ENCODE measurements at places on chromosomes 4 and X.
A peak's percentile ranks its signal among the peaks of the same experiment; 100 is the strongest.

- no peak for DNase-seq
Observed at GRCh38 chrX:154059729-154060245, 37.7 kb downstream of the MECP2 start.

DNA sequence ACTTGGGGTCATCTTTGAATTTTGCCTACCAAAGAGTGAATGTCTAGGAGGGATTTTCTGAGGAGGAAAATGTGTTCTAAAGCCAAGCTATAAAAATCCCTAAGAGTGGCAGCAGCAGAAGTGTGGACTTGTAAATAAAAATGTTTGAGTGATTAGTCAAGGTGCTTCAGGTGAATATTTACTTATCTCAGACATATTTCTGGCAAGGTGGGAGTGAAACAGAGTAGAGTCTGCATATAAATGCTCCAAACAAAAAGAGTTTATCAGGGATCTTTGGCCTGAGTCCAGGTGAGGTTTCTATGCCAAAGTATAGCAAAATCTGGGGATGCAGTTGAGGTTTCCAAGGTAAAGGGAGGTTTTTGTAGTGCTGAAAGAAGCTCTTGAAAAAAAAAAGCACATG, 19.7 kb downstream of the CYSLTR1 start:
- DNase-seq, result no peak

DNA sequence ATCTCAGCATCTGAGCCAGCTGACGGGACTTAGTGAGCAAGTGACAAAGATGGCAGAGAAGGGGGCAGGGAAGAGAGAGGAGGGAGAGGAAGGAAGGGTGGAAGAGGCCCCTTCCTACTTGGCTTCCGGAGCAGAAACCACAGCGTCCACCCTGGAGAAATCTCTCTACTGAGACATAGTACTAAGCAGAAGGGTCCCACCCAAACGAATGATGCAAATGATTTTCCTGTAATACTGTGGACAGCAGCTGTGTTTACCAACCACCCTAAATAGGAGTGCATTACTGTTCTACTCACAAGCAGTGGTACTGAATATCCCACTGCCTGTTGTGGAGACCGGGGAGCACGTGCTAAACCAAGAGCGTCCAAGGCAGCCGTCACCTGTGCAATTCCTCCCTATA, 29.4 kb downstream of the DTHD1 start:
- DNase-seq, result no peak

DNA sequence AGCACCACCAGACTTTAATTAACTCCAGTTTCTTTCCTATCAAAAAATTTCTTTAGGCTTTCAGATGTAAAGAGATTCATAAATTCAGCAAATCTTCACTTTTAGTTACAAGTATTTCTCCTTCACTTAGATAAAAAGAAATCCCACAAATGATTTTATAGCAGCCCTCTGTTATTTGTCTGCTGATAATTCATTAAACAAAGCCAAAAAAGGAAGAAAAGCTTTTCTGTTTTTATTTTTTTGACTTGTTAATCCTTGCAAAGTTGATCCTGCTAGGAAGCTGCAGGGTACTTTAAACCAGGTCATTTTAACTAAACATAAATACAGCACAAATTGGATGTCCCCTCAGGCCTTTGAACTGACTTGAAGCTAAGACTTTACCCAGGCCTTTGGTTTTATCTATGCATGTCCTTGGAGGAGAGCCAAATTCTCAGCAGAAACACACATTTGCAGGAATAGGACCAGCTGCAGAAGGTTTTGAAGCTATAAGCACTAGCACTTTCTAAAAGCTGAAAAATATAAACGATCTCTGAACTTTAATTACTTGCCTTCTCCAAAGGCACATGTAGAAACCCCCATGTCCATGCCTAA, 57.5 kb downstream of the PCDH18 start:
- no peak for DNase-seq

DNA sequence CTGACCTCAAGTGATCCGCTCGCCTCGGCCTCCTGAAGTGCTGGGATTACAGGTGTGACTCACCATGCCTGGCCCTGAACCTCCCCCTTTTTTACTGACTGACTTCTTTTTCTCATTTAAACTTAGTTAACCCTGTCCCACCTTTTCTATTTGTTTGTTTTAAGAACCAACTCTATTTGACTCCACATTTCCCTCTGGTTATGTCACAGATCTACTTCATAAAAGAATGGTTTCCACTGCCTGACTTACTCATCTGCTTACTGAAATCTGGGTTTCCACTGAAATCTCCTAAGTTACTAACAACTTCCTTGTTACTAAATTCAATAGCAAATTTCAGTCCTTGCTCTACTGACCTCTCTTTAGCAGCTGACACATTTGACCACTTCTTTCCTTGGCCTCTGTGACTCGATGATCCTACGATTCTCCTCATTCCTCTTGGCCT, 28.0 kb upstream of the NSUN7 start:
- no peak for DNase-seq

GRCh38 chr4:172736046-172736445, 432.6 kb upstream of the GALNT7 start:
- DNase-seq, result no peak

- DNase-seq, result peak; percentile 21
Observed at GRCh38 chrX:107826238-107827029, 768 bp downstream of the MID2 start.

DNA sequence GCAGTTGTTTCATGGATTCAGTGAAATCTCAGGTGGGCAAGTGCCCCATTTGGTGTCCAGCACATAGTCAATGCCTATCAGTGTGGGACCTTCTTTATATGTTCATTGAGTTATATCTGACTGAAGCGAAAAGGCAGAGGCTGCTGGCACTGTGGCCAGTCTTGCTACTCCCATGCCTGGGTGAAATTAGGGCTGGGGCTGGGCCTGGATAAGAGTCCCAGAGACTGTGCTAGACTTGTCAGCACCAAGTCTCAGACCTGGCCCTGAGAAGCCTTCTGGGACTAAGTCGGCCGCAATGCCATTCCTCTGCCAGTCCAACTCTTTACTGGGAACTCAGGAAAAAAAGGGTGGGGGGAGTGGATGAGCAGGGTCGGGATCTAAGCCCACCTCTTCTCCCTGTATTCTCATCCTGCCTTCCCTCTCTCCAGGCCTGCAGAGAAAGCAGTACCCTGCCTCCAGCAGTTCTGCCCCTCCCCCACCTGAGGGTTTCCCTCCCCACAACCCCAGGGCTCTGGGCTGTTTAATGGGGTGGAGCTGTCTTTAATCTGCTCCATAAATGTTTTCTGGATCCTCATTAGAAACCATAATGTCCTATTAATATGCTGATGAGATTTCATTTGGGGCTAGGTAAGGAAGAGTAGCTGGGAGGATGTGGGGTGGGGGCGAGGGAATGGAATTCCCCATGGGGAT, 153.5 kb upstream of the PJA1 start:
- no peak for DNase-seq

DNA sequence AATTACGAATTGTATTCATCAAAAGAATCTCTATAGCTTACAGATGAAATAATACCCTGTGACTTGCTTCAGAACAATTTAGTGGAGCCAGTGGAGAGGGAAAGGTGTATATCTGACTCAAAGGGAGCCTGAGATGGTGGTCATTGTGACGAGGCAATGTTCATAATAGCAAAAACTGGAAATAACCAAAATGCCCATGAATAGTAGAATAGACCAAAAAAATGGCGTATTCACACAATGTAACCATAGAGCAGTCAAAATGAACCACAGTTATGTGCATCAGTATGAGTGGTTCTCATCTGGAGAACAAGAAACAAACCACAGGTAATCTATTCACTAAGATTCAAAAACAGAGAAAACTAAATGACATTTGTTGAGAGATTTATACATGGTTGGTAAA, 125.3 kb upstream of the CLNK start:
- no peak for DNase-seq

- DNase-seq, result no peak
Observed at GRCh38 chr4:96044971-96045370, 205.1 kb downstream of the PDHA2 start.

DNA sequence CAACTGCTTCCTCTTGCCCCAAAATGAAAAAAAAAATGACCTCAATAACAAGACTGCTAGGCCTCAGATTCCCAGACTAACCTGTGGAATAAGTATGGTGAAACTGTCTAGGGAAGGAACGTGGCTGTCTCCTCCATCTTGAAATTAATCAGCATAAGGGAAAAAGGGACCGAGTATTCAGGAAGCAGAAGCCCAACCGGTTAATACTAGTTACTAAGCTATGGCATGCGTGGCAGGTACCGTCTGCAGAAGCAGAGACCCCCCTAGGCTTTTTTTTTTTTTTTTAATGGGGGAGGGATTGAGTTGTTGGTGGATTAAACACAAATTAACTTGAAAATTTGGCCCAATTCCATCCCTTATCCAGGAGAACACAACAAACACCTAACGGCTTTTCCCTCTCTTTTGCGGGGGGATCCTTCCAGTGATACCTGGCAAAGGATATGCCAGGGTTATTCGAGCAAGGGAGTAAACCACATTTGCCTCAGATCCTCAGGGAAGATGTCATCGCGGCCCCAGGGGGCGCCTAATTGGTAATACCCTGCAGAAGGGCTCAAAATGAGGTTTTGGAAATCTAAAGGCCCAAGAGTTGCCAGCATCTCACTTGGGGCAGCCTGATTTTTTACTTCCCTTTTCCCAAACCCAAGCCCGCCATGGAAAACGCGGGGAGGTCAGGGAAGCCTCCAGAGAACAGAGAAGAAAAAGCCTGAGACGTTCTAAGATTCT, 893 bp downstream of the RLIM start:
- no peak for DNase-seq

DNA sequence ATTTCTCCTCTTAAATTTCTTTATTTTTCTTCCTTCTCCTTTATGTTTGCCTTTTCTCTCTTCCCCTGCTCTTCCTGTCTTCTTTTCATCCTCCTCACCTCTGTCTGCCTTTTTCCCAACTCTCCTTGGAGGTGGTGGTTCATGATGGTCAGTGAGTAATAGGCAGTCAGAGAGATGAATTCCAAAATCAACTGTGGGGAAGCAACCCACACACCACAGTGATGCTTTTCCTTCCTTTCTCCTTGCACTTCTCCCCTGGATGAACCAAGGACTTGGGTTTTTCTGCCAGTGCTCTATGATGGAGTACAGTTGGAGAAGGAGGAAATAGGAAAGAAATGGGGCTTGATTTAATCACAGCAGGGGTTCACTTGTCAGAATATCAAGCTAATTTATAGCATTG, 153.8 kb downstream of the DCK start:
- no peak for DNase-seq

GRCh38 chrX:40099055-40099958, 1.5 kb upstream of the BCOR start:
- no peak for DNase-seq

DNA sequence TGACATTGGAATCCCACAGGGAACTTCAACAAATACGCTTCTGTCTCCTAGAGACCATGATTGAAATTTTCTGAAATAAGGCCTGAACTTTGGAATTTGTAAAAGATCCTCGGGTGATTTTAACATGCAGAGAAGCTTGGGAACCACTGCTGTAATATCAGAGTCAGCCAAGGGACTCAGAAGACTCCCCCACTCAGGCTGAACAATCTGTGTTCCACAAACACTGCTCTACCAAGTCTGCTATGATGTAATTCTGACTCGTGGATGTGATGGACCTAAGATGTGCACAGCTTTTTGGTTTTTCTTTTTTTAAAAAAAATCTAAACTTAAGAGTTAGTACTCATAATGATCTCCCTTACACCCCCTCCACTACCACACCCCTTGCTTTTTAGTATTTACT, 26.0 kb downstream of the LRP2BP start:
- no peak for DNase-seq

DNA sequence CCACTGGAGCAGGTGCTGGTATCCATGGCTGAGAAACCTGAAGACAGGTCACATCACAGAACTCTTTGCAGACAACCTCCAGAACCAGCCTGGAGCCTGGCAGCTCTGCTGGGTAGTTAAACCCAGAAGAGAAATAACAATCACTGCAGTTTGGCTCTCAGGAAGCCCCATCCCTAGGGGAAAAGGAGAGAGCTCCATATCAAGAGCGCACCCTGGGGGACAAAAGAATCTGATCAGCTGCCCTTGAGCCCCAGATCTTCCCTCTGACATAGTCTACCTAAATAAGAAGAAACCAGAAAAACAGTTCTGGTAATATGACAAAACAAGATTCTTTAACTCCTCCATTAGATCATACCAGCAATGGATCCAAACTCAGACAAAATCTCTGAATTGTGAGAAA, 823.2 kb upstream of the FRG1 start:
- no peak for DNase-seq

- DNase-seq, result no peak
Observed at GRCh38 chr4:16157609-16158503, 68.4 kb downstream of the TAPT1 start.

DNA sequence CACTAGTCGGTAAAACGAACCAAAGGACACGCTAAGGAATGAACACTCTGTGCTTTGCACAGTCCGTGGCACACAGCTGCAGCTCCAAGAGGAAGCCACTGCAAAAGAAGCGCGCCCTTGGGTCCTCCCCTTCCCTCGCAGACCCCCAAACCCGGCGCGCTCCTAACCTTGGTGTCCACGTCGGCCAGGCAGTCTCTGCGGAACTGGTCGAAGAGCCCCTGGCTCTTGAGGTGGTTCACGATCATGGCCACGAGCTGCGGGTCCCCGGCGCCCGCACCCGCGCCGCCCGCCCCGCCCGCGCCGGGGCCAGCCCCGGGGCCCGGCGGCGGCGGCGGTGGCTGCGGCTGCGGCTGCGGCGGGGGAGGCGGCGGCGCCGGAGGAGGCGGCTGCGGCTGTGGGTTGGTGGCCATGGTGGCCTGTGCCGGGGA, 333 bp downstream of the BOD1L1 start:
- no peak for DNase-seq

DNA sequence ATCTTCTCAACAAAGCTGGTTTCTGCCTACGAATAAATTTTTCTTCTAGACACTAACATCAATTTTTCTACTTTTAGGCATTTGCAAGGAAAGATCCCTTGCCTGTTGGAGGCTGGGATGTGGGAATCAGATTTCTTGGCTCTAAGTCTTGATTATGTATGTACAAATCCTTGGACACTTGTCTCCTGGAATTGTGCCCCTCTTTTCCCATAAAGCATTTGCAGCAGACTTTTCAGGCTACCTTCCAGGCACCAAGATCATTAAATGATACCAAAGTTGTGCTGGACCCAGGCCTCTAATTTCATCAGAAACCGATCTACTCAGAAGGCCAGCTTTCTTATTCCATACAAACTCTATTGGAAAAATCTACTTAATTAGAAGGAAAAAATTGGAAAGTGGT, 339.5 kb upstream of the DIPK2B start:
- no peak for DNase-seq

GRCh38 chrX:2781226-2781571, 29.4 kb downstream of the XG start:
- no peak for DNase-seq

DNA sequence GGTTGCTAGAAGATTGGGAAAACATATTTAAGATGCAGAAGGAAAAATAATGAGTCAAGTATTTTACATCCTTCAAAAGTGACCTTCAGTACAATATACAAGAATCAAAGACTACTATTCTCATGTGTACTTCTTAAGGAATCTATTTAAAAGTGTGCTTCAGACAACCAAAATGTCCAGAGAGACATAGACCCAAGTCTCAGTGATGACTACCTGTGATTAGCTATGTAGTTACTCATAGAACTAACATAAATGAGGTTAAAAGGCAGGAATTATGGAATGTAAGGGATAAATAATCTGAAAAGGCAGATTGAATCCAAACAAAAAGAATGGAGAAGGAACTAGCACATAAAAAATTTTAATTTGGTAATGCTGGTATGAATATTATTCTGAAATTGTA, 634.7 kb upstream of the FAM241A start:
- no peak for DNase-seq

Measured in H54 (cell line).